ENCODE measurements at places on chromosomes 12 and 14.

GRCh38 chr12:74408601-74409166 lies 129.0 kb upstream of the ATXN7L3B start:
- no peak for DNase-seq

GRCh38 chr12:117032593-117033381 lies 66.4 kb downstream of the TESC start:
- no peak for DNase-seq

DNA sequence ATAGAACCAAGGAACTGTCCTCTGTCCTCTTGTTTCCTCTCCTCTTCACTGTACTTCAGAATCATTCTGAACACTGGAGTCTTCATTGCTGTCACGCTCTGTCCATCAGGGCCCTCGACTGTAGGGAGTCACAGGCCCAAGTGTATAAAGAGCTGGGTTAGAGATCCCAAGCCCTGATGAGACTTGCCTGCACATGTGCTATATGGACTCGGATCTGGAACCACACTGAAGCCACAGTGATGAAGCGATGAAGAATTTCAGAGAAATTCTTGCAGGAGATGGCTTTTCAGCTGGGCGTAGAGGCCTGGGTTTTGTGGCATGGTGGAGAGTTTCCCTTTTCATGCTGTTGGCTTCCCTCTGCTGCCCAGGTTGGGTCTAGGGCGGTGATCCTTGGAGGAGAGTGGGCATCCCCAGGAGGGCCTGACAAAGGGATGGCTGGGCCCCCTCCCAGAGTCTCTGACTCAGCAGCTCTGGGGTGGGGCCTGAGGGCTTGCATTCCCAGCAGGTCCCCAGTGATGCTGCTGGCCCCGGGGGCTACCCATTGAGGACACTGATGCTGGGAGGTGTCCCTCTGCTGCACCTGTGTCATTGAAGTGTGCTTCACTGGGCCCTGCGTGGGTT lies 39.6 kb upstream of the YY1 start:
- DNase-seq: no peak

GRCh38 chr12:47359310-47360092 lies 279.7 kb upstream of the AMIGO2 start:
- no peak for DNase-seq

DNA sequence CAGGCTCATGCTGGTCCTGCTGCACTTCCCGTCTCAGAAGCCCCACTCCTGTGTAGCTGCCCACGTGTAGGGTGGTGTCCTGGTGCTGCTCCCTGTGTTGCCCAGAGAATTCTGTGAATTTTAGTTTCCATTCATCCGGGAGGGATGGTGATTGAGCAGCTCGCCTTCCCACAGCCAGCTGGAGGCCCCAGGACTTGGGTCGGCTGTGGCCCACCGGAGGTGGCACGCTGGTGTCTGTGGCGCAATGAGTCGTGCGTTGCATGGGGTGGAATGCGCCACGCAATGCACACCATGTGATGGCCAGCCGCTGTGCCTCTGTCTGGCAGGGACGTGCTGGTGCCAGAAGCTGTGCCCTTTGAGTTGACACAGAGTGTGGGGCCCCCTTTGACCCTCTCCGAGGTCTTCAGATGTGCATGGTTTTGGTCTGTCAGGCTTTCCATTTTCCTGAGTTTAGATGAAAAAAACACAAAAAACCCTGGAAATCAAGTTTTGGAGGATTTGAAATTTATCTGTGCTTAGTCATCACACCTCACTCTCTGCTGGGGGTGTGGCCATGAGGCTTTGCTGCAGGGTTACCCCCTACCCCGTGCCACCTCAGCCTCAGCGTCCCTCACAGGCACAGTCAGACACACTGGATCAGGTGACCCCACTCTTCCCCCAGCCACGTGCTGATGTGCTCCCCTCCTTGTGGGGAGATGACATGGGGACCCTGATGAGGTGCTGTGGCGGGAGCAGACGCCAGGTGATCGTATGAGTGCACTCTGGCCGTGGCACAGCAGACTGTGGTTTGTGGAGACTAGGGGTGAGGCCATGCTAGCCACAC lies 64.6 kb downstream of the EP400 start:
- no peak for DNase-seq

GRCh38 chr12:1814266-1814665 lies 6.1 kb upstream of the LRTM2 start:
- DNase-seq: no peak

- DNase-seq: no peak
Measured at GRCh38 chr12:25996677-25997076, 38.2 kb downstream of the RASSF8 start.

GRCh38 chr14:88630565-88630964 lies 67.7 kb downstream of the ZC3H14 start:
- DNase-seq: no peak

DNA sequence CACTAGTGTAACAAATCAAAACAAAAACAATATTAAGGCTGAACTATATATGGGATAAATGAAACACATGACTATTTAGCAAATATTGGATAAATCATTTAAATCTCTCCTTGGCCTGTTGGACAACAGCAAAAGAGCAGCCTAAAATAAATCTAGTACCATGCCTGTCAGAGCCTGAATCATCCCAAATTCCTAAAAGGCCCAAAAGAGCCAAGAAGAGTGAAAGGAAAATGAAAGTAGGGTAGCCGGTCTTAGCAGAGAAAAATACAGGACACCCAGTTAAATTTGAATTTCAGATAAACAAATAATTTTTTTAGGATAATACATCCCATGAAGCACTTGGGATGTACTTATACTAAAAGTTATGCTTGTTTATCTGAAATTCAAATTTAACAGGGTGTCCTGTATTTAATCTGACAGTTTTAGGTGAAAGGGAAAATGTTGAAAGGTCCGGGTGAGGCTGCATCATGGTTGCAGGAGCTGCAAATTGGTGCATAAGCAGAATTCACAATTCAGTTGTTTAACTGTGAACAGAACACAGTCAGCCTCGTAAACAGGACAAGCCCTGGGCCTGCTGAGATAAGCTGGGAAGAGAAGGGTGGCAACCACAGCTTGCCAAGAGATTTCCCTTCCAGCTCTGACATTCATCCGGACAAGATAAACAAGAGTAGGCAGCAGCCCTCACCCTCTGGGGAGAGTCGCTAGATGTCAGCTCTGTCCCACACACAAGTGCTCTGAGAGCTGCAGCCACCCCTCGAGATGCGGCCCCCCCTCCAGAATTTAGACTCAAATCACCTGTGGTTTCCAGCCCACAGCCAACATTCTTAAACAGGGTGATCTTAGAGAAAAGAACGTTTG lies 30.3 kb downstream of the DMAC2L start:
- DNase-seq: no peak

DNA sequence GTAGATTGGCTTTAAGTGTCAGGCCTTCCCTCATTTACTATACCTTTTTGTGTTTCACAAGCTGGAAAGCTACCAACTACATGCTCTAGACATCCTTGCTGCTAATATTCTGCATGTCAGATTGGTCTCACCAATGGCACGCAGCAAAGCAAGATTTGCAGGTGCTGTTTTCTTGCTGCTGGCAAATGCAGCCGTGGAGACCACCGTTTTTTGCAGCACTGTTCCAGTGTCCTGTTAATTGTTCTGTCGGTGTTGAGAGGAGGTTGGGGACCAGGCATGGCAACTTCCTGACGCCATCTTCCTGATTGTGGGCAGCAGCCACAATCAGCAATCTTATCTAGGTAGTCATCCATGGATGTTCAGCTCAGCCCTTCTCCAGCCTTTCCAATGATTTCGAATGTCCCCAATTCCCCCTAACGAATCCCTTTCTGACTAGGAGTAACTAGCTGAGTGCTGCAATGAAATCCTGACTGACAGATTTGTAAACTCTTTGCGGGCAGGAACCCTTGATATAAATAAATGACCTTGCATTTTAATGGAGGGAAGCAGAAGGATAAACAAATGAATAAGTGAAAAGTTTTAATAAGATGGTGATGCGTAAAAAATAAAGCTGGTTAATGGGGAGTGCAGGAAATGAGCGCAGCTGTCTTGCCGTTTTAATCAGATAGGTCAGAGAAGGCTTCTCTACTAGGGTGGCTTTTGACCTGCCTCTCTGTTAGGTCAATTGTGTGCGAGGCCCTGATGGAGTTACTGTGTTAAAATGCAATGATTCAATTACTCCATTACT lies 574 bp upstream of the CRADD start:
- DNase-seq: no peak
